ENCODE measurements at places on chromosomes 4 and X.

DNA sequence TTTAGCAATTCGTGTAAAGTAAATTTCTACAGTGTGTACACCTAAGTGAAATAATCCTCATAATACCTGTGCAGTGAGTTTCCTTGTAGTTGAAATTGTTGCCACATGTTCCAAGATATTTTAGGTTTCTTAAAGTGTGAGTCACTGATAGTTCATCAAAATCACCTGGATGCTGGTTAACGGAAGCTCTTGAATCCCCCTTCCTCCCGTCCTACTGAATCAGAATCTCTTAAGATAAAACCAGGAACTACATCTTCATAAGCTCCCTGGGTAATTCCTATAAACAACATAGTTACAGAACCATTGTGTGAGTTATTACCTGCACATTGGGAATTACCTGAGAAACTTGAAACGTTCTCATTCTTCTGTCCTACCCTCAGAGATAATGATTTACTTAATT is 197.4 kb upstream of the HS3ST1 start:
- DNase-seq: no peak

DNA sequence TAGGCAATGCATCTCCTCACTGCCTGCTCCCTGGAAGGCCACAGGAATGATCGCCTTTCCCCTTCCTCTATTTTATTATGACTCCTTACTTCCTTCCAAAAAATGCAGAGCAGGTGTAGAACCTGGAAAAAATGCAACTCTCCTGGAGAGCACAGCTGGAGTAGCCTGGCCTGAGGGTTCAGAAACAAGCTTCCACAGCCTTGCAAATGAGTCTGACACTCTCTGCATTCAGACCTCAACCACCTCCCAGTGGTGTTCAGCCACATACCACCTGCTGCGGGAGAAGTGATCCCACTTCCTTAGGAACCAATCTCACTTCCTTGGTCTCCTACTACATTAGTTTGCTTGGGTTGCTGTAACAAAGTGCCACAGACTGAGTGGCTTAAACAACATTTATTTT is 368.1 kb upstream of the NOCT start:
- DNase-seq: no peak

GRCh38 chr4:70844180-70844579 is 4.5 kb upstream of the GRSF1 start:
- no peak for DNase-seq

GRCh38 chr4:108535757-108536156 is 84.6 kb upstream of the RPL34 start:
- DNase-seq: no peak

DNA sequence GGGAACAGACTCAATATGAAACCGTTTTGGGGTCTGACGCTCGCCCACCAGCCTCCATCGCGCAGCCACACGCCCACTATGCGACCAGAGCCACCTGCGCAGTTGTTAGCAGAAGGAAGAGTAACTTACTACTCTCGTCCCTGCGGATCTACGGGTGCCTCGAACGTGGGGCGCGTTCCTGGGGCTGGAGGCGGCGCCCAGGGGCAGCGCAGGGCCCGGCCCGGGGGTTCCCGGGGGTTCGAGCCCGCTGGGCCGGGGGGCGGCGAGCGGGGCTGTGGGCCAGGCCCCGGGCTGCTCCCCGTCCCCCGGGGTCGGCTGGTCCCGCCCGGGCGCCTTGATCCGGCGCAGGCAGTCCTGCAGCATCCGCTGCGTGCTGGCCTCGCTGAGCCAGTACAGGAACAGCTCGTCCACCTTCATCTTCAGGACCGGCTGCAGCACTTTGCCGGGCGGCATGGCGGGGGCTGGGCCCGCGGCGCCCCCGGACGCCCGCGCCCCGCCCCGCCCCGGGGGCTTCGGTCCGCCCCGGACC is 404 bp downstream of the PPP2R3B start:
- no peak for DNase-seq

DNA sequence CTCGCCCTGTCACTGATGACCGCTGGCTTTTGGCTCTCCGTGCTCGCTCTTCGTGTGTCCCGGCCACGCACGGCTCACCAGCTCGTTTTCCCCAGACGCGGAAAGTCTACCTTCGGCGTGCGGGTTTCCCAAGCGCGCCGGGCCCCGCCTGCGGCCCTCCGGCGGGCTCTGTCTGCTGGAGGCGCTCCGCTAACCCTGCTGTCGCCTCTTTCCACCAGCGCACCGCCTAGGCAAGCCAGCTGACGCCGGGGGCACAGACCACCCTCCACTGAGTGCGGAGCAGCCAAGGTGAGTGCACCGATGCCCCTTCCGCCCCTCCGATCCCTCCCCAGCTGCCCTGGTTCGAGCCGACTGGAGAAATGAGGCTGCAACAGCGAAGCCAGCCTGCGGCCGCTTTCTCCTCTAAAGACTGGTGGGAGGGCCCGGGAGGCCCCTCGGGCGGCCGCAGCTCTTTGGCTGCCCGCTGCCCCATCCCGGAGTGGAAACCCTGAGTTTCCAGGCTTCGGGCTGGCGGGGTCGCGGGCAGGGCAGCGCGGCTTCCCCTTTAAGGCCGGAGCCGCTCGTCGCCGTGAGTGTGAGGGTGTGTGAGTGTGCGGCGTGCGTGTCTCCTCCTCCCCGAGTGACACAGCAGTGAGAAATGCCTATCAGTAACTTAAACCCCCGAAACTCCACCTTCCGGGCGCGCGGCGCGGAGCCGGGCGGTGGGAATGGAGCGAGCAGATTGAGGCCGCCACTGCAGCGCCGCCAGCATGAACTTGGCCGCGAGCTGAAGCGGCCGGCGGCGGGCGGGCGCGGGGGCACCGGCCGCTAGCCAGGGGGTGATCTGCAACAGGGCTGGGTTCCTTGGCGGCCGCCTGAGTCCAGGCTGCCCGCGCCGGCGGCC is at the start of gene MAMLD1:
Gene MAMLD1 (plus strand): TSS at position 719 of the 883 bp plus-strand sequence. CDS start 82,200 bp downstream, outside the sequence.
- peak; percentile 53 for DNase-seq

DNA sequence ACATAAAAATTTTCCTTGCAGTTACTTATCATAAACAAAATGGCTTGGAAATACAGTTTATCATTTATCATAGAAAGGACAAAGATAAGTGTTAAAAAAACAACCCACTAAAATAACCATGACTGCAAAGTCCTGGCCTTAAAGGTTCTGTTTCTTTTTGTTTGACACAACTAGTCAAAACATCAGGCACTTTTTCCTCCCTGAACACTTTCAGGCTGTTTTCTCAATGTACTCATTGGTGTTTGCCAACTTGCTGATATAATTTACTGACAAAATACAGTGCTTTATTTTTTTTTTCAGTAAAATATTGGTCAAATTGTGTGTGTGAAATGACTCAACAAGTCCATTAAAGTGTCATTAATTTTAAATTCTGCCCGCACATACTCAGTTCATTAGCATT is 156.6 kb downstream of the ADGRL3 start:
- DNase-seq: no peak

- no peak for DNase-seq
These were observed 383.5 kb downstream of the KLHL4 start for GRCh38 chrX:87901060-87901459.

- DNase-seq: peak; percentile 33
These were observed 136.2 kb downstream of the CFAP299 start for GRCh38 chr4:80471756-80472155.

GRCh38 chr4:81509191-81509590 is 37.5 kb upstream of the RASGEF1B start:
- DNase-seq: no peak

GRCh38 chr4:153905231-153905630 is 116.3 kb upstream of the SFRP2 start:
- DNase-seq: no peak

GRCh38 chr4:6085028-6085690 is 66.9 kb upstream of the C4orf50 start:
- DNase-seq: no peak

- no peak for DNase-seq
These were observed 3.4 kb downstream of the SAT1 start for GRCh38 chrX:23786268-23786815.

- DNase-seq: no peak
These were observed 157.8 kb downstream of the RELL1 start for GRCh38 chr4:37528166-37528885.

GRCh38 chrX:66001596-66001995 is 38.3 kb downstream of the VSIG4 start:
- DNase-seq: no peak

GRCh38 chr4:11293866-11294265 is 134.8 kb downstream of the HS3ST1 start:
- no peak for DNase-seq

DNA sequence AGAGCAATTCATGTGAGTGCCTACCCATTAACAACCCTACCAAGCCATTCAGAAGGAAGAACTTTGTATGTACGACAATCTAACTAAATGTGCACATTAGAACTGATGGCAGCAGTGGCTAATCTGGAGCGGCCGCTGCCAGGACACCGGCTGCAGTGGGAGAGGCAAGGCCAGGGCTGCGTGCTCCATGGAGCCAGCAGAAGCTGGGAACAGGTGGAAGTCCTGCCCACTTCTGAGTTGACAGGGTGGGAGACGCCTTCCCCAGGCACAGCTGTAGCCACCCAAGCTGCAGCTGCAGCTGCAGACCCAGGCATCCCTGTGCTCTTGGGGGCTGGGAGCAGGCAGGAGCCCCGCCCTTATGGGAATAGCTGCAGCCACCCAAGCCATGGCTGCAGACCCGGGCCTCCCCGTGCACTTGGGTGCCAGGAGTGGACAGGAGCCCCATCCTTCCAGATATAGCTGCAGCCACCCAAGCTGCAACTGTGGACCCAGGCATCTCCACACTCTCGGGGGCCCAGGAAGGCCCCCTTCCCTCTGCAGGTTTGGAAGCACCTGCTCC is 79.1 kb upstream of the DDX60 start:
- no peak for DNase-seq

- no peak for DNase-seq
These were observed 40.4 kb upstream of the LAS1L start for GRCh38 chrX:65575022-65575421.

DNA sequence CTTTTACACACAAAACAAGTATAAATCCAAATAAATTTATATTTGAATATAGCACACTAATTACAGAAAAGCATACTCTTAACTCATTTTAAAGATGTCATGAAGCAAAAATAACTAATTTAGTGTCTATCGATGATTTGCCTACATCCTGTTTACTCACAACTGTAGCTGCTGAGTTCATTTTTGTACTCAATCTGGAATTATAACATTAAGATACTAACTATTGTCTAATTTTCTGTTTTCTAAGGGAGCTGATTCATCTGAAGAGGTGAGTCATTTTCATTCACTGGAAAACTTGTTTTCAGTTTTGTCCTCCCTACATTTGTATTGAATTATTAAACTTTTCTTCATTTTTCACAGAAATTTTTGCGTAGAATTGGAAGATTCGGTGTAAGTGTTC is 3.7 kb downstream of the STATH start:
- DNase-seq: no peak

DNA sequence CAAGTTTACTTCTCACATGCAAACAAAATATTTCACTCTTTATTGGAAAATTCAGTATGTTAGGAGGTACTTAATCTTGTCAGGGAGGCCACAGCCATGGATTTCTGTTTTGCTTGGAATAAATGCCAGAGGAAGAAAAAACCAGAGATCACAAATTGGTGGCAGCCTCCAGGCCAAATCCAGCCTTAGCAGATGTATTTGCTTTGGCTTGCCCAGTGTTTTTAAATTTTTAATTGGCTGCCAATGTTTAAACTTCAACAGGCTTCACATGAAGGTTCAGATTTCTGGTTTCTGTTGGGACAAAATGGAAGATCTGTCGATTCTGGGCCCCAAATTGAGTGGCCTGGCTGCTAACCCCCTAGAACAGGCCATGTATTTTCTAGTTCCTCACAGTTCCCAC is 19.2 kb downstream of the YY2 start:
- DNase-seq: no peak

DNA sequence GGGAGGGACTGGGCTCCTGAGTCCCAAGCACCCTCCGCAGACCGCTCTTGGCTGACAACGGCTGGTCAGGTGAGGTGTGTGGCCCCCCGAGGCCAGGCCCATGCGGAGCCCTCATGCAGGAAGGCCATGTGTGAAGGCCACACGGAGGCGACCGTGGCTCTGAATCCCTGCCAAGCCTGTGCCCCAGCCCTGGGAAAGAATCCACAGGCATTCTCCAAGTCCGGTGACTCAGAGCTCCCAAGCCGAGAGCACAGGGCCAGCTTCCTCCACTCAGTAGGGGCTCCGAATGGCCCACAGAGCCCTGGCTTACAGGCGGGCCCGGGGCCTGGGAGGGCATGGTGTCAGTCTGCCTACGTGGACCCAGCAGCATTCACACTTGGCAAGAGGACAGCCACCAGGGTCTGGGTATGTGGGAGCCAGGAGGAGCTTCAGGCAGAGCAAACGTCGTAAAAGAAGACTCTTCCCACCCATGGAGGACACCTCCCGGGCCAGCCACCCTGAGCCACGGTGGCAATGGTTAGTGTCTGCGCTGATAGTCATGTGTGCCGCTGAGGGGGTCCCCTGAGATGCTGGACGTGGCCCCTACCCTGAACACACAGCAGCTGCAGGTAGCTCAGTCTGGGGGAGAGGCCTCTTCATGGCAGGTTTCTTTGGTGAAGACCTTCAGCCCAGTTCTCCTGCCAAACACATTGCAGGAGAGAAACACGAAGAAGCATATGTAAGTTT is 105.7 kb downstream of the PSAPL1 start:
- DNase-seq: no peak

DNA sequence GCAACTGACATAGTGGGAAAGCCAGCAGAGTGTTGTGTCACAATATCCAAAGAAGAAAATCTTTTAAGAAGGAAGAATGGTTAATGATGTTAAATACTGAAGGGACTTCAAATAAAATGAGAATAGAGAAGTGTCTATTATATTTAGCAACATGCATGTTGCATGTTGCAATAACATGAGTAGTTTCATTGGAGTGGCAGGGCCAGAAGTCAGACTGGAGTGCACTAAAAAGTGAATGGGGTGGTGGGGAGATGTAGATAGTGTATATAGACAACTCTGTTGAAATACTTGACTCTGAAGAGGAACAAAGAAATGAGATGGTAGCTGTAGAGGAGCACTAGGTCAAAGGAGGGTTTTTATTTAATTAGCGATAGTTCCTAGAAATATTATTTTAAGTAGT is 9.5 kb upstream of the AMMECR1 start:
- no peak for DNase-seq

DNA sequence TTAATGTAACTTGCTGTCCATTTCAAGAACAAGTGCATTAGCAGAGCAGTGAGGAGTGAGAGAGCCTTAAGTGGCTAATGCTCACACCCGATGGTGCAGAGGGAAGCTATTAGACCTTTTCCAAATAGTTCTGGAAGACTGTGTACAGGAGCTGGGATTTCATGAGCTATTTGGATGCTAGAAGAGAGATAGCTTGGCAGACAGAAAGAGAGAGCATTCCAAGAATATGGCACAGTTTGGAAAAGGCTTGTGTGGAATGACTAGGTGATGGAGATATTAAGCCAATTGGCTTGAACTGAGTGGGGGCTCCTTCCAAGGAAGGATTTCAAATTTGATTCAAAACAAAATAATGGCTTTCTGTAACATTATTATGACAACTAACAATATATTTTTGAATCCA is 1097.2 kb upstream of the TENM3 start:
- DNase-seq: no peak

Data from nephron progenitor cell (in vitro differentiated cells).